Hematopoietic multipotent progenitor cell treated with erythropoietin and hydrocortisone succinate and interleukin-3 and kit ligand, for 6 days (in vitro differentiated cells): ENCODE measurements at places on chromosomes 16 and 17.

- DNase-seq: no peak
Observed at GRCh38 chr17:68560966-68561720, 40.0 kb downstream of the FAM20A start.

DNA sequence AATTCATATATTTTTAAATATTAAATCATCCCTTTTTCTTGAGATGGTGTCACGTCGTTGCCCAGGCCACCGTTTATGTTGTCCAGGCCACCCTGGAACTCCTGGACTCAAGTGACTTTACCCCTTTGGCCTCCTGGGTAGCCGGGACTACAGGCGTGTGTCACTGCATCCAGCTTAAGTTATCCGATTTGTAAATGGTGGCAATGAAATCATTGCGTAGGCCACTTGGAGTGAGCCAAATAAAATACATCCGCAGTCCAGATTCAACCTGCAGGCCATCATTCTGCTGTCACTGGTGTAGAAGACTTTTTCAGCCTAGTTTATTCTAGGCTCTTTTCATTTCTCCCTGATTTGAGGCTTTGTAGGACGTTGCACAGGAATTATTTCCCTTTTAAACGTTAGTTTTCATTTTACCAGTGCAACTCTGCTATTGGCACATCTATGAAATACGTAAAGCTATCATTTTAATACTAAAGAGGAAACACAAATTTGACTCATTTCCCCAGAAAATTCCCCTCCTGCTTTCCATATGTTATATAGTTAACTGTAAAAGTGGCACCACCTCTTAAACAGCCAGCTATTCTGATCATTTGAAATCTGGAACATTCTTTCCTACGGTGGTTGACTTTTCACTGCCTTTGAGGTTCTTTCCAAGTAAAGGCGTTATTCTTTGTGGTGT is 449.8 kb downstream of the MAF start:
- DNase-seq: no peak

- DNase-seq: peak; percentile 44
Observed at GRCh38 chr17:81365601-81366585, 29.4 kb upstream of the BAHCC1 start.

DNA sequence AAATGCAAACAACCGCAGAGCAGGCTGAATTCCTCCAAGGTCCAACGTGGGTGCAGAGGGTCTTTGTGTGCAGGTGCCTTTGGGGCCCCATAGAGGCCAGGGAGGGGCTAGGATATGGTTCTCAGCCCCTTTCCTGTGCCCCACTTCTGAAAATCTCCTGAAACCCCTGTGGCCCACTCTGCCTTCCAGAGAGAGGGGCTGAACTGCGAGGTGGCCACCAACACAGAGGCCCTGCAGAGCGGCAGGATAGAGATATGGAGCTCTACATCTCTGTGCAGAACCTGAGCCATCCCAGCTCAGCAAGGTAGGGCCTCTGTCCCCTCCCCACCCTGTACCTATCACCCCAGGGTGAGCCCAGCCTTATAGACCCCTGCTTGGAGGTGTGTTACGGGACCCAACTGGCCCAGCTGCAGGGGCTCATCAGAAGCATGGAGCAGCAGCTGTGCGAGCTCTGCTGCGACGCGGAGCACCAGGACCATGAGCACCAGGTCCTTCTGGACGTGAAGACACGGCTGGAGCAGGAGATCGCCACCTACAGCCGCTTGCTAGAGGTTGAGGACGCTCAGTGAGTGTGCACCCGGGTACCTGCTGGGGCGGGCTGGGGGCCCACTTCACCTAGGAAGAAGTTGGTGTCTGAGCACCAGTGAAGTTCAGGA is 5.5 kb downstream of the USP6 start:
- no peak for DNase-seq

DNA sequence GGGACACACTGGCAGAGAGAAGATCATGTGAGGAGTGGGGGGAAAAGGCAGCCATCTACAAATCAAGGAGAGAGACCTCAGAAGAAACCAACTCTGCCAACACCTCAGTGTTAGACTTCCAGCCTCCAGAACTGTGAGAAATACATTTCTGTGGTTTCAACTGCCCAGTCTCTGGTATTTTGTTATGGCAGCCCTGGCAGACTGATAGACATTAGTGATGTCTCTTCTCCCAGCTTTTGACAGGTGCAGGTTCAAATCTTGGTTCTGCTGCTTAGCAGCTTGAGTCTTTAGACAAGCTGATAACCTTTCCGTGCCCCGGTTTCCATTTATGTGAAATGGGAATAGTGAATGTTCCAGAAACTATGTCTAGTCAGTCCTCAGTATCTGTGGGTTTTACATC is 199.5 kb downstream of the SNX29 start:
- DNase-seq: no peak

DNA sequence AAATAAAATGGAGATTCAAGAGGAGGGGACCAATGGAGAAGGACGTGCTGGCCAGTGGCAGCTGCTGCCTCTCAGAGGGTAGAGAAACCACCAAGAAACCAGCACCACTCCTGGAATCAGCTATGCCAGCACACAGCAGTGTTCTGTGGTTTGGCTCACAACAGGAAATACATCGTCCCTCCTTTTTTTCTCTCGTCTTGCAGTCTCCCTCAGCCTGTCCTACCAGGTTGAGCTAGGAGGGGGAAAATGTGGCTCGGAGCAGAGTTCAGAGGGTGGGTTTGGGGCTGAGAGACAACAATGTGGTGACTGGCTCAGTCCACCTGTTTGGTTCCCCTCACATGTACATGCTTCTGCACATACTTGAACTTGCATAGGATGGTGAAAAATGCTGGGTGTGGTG is 19.9 kb upstream of the SLC16A5 start:
- DNase-seq: peak; percentile 78

DNA sequence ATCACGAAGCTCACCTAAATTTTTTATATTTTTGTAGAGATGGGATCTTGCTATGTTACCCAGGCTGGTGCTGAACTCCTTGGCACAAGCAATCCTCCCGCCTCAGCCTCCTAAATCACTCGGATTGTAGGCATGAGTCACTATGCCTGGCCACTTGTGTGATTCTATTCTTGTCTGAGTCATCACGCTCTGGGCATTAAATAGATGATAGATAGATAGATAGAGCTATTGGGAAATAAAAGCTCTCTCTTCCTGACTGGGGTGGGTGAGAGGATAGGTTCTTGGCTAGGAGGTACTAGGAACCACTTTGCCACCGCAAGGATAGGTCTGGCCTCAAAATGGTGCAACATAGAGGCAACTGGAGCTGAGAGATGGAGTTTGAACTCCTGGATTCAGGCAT is 21.4 kb upstream of the CACNG3 start:
- DNase-seq: no peak

GRCh38 chr16:83689385-83689831 is 118.4 kb upstream of the HSBP1 start:
- DNase-seq: peak; percentile 65

DNA sequence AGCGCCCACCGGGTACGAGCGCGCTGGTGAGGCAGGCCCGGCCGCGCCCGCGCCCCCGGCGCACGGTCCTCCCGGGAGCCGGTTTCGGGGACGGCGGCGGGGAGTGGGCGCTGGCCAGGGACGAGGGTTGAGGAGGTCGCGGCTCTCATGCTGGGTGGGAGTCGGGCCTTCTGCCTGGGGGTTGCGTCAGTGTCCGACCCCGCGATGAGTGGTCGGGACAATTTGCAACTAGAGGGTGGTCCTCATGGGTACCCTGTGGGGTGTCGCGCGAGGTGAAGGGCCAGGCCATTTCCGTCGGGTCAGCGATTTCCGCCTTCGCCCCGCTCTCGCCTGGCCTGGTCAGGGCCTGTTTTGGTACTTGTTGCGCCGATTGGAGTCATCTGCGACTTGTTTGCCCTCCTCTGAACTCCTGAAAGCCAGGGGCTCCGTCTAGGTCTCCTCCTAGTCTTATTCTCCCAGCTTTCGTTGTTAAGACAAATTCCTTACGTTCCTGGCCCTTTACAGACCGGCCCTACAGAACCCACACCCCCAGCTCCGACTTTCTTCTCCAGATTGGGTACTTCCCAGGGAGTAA is 14.9 kb downstream of the NAA60 start:
- DNase-seq: peak; percentile 36

GRCh38 chr17:50866950-50867362 is 802 bp upstream of the TOB1 start:
- peak; percentile 73 for DNase-seq

DNA sequence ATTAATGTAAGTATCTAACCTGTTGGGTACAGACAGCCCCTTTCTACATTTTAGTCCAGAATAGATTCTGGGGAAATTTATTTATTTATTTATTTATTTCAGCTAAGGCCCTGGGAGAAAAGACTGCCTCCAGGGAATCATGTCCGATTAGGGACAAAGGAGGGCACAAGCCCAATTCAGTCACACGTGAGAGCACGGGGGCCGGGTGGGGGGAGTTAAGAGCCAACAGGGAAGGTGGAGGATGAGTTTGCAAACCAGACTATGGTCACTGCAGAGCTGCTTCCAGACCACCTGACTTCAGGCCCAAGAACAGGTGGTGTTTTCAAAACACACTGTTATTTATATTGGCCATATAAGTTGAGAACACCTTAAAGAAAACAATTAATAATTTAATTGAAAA is 1.6 kb upstream of the ZFHX3 start:
- no peak for DNase-seq

DNA sequence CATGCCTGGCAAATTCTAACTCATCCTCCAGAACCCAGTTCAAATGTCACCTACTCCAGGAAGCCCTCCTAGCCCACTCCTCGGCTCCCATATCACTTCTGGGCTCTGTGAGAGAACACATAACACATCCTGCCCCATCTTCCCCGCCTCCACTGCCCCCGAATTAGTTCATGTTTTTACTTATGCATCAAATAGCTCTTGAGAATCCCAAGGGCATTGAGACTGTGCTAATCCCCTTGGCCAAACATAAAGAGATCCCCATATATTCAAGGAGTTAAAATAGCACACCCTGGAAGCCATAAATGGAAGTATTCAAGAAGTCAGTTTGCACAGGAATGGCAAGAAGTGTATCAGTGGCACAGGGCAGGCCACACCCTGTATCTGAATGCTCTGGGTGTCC is 2.0 kb upstream of the CREBBP start:
- no peak for DNase-seq

DNA sequence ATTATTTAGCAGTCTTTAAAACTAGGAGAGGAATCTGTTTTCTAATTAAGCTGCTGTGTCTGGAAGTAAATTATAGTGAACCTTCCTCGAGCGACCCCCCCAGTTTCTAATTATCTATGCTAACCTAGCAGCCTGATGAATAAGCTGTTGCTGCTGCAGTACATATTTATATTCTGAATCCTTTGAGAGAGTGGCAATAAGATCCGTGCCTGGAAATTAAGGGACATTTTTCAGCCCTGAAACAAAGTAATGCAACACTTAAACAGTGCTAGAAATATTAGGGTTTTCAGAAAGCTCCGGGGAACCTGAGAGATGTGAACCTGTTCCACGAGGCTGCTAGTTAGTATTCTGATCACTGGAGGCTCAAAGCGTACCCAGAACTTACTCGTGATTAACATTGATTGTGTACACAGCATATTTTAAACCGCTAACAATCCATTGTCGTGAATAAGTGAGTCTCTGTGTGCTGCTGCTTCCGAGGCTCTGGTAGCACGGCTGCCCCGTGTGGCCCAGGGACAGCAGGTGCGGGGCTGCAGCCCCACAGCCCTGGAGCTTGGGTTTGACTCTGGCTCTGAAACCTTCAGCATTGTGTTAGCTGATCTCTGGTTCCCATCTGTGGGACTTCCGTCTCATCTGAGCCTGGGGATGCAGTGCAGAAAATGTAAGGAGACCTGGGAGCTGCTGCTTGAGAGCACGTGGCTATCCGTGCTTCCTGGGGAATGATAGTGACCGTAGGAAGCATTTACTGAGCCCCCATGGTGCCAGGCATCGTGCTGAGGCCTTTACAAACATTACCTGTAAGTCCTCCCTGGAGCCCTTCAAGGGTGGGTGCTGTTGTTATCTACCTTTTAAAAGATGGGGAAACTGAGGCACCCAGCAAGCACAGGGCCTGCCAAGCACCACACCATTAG is 190.9 kb upstream of the CHMP6 start:
- no peak for DNase-seq

DNA sequence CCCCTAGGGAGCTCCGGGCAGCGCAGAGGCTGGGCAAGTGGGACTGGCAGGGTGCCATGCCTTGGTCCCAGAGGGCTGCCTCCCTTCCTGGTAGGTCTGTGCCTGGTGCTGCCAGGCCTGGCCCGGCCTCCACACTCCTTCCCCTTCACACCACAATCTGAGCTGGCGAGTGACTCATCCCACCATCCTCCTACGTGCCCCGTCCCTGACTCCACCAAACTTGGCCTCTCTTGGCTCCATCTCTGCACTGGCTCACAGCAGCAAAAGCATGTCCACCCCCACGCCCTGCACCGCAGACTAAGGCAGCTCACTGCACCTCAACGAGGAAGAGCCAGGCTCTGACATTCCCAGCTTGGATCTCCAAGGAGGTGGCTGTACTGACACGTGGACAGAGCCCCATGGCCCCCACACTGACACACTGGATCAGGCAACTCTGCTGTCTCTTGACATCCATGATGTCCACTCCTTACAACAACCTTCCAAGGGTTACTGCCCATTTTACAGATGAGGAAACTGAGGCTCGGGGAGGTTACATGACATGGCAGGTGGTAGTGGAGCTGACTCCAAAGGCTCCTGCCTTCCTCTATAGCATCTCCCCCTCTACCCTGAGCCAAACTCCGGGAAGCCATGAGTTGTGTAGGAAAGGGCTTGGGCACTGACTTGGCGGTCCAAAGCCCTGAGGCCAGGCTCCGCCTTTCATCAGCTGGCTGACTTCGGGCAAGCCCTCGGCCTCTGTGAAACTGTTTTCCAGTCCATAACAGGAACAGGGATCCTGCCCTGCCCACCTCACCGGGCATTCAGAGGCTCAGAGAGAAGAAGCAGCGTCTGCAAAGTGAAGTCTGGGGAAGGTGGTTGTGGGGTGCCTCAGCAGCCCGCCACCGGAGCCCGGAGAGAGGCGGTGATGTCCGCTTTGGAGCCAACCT is 20.1 kb upstream of the KRT19 start:
- DNase-seq: peak; percentile 49

DNA sequence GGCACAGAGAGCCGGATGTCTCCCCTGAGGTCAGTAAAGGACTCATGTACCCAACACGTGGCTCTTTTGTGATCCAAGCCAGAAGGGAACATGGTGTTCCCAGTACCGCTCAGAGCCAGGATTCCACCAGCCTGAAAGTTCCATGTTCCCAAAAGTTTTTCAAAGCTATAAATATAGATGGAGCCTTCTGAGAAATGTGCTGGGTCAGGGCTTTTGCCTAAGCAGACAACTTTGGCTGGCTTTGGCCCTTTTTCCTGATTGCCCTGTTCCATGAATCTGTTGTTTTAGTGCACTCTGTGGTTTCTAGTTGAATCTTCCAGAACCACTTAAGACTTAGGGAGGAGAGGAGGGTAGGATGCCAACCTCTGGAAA is 128.5 kb upstream of the HS3ST2 start:
- DNase-seq: no peak

- DNase-seq: peak; percentile 35
Observed at GRCh38 chr17:48755356-48755755, 26.8 kb upstream of the HOXB13 start.

GRCh38 chr17:50361561-50362480 is 11.2 kb downstream of the MRPL27 start:
- peak; percentile 94 for DNase-seq
